ENCODE measurements at places on chromosomes 6 and 20.
A peak's percentile ranks its signal among the peaks of the same experiment; 100 is the strongest.

DNA sequence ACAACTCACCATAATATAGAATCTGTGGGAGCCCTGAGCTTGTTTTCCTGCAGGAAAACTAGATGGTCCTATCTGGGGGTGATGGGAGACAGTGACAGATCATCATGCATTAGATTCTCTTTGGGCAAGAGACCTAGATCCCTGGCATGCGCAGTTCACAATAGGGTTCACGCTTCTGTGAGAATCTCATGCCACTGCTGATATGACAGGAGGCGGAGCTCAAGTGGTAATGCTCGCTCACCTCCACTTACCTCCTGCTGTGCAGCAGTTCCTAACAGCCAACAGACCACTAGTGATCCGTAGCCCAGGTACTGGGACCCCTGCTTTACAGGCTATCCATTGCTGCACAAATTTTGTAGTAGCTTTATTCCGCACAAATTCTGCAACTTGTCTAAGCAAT is 84.5 kb downstream of the HIVEP2 start:
- no peak for DNase-seq

- no peak for DNase-seq
These were observed 376.0 kb downstream of the SYNE1 start for GRCh38 chr6:152261179-152261578.

DNA sequence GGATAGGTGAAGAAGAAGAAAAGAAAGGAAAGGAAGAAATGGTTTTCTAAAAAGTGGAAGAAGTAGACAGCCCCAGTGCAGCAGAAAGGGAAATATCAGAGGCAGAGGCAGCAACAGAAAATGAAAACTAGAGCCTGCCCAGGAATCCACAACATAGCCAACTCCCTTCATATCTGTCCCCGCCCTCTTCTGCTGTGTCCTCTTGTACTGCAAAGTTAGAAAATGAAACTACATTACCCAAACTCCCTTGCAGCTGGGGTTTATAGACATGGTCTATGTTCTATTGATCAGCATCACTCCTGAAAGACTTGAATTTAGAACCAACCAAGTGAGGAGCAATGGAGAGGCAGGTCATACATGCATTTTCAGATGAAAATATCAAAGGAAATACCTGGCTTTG is 200.5 kb upstream of the PHACTR1 start:
- no peak for DNase-seq

DNA sequence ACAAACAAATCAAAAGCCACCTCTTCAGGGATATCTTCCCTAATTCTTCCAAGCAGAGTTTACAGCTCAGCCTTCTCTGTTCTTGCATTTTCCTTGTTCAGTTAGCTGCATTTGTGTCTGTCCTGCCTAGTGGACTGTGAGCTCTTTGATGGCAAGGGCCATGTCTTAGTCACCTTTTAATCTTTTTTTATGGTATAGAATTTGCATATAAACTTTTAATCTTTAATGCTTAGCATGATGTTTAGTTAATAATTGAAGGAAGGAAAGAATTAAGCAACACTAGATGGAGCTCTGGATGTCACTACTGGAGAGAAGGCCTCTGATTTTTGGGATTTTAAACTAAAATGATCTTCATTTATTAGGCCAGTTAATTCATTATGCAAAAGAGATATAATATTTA is 12.1 kb downstream of the PPP2R5D start:
- no peak for DNase-seq

- no peak for DNase-seq
These were observed 39.0 kb downstream of the TPD52L1 start for GRCh38 chr6:125192610-125192930.

DNA sequence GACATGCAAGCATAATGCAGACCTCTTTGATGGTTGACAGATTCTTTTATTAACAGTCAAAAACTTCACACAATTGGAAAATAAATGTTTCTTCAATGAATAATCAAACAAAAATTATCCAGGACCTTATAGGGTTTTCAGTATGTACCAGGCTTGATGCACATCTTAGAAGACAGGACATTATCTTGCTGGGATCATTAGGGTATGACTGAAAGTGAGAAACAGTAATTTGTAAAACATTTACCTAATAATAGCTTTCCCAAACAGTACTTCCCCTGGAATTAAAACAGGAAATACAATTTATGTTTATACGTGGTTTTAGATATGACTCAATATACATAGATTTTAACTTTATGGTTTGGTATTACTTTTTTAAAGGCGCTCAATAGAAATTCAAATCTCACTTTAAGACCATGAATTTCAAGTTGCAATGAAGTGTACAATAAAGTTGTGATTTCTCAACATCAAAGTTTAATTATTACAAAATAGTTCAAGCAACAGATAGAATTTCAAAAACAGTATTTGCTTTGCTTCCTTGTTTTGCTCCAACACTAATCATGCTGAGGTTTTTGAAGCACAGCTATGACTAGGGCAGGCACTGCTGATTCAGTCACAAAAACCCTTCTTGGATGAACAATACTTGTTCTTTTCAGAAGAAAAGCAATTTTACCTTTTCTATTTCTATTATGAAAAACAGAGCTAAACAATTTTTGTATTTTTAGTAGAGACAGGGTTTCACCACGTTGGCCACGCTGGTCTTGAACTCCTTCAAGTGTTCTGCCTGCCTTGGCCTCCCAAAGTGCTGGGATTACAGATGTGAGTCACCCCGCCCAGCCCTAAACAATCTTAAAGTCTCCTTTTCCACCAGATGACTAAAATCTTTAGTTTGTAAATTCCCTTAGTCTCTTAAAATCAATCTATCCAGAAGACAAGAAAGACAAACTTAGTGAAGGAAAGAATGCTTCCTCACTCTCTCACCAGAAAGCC is 13.7 kb downstream of the SOD2 start:
- DNase-seq: no peak

DNA sequence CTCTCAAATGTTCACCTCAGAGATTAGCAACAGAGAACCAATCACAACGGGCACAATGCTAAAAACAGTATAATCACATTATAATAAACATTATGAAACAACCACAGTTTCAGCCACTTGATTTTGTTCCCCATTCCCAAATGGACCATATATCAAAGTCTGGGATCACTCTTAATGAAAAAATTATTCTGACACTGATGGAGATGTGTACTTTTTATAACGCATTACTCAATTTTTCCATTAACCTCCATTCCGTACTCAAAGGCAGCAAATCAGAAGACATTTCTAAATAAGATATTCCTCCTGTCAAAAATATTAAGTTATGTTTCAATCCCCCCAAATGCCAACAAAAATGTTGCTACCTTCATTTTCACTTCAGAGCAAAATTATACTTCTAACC is 2.8 kb downstream of the CPNE1 start:
- no peak for DNase-seq

DNA sequence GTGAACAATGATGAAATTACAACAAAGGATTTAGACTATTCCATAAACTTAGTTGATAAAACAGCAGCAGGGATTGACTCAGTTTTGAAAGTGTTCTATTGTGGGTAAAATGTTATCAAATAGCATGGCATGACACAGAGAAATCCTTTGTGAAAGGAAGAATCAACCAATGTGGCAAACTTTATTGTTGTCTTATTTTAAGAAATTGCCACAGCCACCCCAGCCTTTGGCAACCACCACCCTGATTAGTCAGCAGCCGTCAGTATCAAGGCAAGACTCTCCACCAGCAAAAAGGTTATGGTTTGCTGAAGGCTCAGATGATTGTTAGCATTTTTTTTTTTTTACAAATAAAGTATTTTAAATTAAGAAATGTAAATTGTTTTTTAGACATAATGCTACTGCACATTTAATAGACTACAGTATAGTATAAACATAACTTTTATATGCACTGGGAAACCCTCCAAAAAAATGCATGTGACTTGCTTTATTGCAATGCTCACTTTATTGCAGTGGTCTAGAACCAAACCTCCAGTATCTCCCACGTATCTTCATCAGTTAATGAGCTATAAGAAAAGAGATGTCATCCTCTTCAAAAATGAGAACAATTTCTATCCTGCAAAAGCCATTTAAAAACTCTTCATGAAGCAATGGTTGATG is 162.7 kb downstream of the SOBP start:
- no peak for DNase-seq

- DNase-seq: peak; percentile 90
These were observed 145.1 kb downstream of the PREX1 start for GRCh38 chr20:48682529-48683363.

DNA sequence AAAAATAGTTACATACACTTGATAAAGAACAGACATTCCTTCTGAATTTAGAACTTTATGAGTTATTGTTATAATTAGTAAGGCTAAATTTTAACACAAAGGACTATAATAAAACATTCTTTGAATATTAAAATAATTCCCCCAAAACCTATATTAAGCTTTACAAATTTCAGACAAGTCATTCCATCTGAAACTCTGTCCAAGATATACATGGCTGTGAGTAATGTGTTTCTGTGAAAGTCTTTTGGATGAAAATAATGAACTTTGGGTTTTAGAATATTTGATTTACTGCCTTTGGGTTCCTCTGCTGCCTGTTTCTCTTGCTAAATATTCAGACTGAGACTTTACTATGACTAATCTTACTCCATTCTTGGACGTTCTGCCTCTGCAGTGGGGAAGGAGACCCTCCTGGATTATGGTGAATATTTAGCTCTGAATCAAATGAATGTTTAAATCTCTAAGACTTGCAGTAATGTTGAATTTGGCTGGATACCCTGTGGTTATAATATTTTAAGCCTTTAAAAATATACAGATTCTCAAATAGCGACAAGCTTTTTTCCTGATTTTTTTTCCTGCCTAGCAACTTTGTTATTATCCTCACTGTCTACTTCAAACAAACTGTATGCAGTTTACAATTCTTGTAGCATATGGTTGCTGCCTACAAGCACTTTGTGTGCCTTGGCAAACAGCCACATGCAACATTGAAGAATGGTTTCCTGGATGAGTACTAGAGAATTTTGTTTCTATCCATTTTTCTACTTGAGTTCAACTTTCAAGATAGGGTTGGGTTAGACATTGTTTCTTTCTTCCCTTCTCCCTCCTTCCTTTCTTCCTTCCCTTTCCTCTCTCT is 51.4 kb downstream of the TXLNB start:
- peak; percentile 88 for DNase-seq

- peak; percentile 19 for DNase-seq
These were observed 16.5 kb downstream of the SMLR1 start for GRCh38 chr6:130843575-130844320.

DNA sequence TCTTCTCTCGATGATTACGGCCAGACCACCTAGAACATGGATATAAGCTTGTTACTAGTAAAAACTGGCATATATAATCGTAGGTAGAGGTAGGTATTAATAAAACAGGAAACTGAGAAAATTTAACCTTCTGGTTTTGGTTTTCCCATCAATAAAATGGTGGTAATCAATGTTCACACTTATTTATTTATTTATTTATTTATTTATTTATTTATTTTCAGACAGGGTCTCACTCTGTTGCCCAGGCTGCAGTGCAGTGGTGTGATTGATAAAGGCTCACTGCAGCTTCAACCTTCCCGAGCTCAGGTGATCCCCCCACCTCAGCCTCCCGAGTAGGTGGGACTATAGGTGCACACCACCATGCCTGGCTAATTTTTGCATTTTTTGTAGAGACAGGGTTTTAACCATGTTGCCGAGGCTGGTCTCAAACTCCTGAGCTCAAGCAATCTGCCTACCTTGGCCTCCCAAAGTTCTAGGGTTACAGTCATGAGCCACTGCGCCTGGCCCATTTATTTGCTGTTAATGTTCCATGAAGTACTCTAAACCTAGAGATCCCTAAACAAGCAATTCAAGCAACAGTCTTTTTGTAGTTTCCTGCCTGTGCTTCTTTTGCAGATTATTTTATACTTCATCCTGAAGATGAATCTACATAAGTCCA is 11.5 kb downstream of the TOMM6 start:
- no peak for DNase-seq

GRCh38 chr6:11922901-11923300 is 89.2 kb upstream of the HIVEP1 start:
- DNase-seq: no peak

GRCh38 chr6:15137086-15137485 is 108.8 kb upstream of the JARID2 start:
- DNase-seq: no peak

DNA sequence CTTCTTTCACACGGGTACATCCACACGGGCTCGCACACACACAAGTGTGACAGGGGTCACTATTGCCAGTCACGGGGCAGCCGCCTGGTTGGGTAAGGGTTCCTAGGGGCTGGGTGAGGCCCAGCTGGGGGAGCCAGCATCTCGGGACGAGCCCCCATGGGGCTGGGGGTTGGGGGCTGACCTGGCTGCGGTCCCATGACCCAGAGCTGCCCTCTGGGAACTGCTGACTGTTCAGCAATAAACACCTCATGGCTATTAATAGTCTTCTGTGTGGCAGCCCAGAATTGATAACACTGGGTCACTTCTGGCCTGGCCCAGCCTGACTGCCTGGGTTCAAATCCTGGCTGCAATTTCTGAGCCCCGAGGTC is 23.8 kb downstream of the VEGFA start:
- no peak for DNase-seq

- no peak for DNase-seq
These were observed 217.4 kb upstream of the PLCB4 start for GRCh38 chr20:8851446-8851845.

- DNase-seq: no peak
These were observed 573.5 kb downstream of the COL12A1 start for GRCh38 chr6:74632196-74632875.

- DNase-seq: no peak
These were observed 465.9 kb upstream of the ARID1B start for GRCh38 chr6:156311291-156311690.

- no peak for DNase-seq
These were observed 15.1 kb downstream of the WFDC2 start for GRCh38 chr20:45484676-45485075.

- DNase-seq: no peak
These were observed 24.5 kb downstream of the CLIC5 start for GRCh38 chr6:45991189-45991588.

GRCh38 chr6:137036566-137037300 is 8.0 kb downstream of the IL20RA start:
- no peak for DNase-seq

DNA sequence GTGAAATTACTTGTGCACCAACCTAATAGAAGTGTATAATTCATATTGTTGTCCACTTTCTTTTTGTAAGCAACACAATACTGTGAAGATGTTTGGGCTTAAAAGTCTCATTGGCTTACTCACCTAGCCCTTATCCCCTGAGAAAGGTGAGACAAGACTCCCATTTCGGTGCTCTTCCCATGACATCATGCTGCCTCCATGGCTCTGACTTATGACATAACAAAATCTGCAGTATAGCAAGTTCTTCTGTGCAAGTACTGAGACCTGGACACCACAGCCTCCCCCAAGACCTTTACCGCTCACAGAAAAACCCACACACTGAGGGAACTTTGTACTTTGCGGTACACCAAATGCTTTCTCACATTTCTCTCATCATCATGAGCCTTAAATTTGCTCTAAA is 50.5 kb downstream of the HAO1 start:
- no peak for DNase-seq

DNA sequence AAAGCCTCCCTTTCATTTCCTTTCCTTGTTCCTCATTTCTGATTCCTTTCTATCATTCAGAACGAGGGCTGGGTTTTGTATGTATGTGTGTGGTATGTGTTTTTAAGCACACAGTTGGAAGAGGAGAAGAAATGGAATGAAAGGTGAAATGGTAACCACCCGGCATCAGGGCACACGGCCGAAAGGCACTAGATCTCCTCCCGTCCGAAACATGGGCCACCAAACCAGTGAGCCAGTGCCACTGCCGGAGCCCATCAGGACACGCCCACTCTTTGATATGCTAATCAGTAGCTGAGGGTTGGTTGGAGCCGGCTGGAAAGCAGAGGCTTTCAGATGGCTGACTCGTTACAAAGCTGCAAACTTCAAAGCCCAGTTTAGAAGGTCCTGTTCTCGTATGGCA is 228.6 kb upstream of the JARID2 start:
- peak; percentile 7 for DNase-seq

Measured in astrocyte (in vitro differentiated cells and primary cell).